ENCODE measurements at places on chromosomes 1 and 21.

DNA sequence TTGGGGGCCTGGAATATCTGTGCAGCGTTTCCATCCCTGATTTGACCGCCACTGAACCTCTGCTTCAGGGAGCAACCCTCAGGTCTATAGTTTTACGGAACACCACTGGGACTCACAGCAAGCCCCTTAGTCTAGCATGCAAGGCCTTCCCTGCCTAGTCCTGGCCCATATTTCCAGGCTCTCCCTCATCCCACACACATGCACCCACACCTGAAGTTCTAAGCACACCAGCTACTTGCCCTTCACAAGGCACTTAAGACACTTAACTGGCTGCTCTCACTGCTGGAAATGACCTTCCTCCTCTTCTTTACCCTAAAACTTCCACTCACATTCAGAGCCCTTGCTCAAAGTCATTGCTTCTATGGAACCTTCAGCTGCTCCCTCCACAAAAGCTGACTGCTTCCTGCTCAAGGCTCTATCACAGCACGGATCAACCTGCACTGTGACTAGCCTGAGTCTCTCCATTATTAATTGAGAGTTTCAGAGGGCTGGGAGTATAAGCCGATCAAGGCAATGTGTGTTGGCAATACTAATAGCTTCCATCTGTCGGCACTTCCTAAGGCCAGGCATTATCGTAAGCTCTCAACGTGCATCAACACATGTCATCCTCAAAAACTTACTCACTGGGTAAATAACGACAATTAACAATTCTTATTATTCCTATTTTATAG, 84.3 kb downstream of the RRAGC start:
- no peak for DNase-seq

GRCh38 chr21:23455676-23456075, 2151.6 kb downstream of the MRPL39 start:
- DNase-seq: no peak

GRCh38 chr1:28139025-28139712, 37.3 kb downstream of the PTAFR start:
- DNase-seq: no peak

GRCh38 chr21:30561957-30562356, 843 bp upstream of the KRTAP19-7 start:
- DNase-seq: no peak

DNA sequence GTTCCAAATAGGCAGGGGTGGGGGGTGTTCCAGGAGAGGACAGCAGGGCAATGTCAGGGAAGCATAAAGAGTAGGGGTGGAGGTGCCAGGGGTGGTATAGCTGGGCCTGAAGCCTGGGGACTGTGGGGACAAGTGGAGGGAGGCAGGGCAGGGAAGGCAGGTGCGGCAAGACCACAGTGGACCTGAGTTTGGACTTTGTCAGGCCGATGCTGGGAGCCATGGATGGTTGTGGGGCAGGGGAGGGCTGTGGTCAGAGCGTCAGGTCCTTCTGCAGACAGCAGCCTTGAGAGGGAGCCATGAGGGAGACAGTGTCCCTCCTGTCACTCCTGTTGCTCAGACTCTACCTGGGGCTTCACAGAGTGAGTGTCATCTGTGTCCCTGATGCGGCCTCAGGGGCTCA, 320.3 kb downstream of the PTPRU start:
- DNase-seq: no peak

GRCh38 chr1:125087247-125087646, 3902.5 kb downstream of the SRGAP2C start:
- DNase-seq: no peak

DNA sequence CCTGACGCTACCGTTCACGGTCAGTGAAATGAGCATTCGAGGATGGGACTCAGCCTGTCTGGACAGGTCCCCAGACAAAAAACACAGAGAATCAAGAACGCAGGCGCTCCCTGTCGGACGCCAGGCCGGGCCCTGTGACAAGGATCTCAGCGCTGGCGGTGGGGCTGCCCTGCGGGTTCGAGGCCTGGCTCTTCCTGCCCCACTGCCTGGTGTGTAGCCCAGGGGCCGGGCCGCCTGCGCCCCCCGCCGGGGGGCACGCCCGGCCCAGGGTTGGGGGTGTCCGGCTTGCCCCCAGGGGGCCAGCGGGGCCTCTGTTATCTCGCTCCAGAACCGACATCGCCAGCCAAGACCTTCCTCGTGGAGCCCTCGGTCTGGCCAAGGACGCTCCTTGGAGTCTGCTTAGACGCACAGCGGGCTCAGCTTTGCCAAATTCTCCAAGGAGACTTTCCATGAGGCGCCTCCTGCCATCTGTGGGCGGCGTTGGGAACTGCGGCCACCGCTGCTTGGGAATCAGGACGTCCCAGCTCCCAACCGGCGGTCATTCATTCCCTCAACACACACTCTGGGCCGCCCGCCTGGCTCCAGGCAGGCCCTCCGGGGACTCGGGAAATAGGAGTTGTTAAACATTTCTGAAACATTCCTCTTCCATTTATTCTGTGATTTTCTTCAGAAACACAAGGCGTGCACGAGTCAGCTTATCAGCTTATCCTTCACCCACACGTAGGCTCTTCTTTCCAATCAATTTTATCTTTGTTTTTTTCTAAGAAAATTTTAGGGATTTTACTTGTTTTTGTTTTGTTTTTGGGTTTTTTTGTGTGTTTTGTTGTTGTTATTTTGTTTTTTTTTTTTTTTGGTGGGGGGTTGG, 11.3 kb upstream of the RIPK4 start:
- peak; percentile 65 for DNase-seq

DNA sequence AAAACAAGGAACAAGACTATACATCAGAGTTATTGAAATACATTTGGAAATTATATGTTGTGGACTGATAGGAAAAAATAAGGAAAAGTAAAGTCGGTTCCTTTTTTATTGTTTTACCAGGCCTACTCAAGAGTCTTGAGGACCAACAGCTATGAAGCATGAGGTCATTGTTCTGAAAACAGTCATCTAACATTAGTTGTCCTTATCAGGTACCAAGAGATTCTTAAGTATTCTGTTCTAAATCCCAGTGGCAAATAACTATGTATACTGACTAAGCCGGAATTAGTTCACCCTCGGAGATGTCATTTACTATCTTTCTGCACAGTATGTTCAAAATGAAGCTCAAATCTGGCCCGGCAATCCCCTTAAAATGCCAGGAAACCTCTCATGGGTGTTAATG, 585 bp downstream of the ADGRL4 start:
- no peak for DNase-seq

DNA sequence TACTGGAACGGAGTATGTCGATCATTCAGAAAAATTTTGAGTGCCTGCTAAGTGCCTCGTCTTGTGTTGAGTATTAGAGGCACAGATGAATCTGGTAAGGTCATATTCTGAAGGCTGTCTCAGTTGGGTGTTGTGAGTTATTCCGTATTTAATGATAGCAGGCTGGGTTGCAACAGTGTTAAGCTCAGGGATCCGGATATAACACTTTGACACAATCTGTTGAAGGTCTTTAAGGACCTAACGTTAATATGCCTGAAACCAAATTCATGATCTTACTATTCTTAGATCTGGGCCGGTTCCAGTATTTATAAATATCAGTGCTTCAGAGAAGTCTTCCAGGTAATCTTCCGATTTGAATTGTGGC, 555 bp downstream of the PRPF38A start:
- DNase-seq: no peak

- DNase-seq: no peak
Measured at GRCh38 chr1:65002508-65003315, 36.4 kb upstream of the JAK1 start.

GRCh38 chr1:59309392-59309791, 12.5 kb downstream of the FGGY start:
- no peak for DNase-seq

- DNase-seq: no peak
Measured at GRCh38 chr1:234782105-234782751, 172.2 kb upstream of the IRF2BP2 start.

DNA sequence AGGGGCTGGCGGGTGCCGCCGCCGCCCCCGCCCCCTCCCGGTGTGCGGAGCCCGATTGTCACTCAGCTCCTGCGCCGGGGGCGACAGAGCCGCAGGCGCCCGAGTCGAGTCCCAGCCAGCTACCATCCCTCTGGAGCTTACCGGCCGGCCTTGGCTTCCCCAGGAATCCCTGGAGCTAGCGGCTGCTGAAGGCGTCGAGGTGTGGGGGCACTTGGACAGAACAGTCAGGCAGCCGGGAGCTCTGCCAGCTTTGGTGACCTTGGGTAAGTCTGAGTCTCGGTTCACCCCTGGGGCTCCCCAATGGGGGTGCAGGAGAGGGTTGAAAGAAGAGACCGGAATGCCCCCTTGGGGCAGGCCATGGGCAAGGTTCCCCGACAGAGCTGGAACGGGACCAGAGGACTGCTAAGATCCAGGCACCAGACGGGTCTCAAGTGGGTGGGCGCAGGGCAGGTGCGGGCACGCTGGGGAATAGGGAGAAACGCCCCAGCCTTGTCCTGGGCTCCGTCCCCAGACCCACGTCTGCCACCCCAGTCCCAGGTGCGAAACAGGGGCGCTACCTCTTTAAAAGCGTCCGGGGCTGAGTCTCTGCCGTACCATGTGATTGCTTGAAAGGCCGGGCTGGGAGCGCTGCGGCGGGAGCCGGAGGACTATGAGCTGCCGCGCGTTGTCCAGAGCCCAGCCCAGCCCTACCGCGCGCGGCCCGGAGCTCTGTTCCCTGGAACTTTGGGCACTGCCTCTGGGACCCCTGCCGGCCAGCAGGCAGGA, at the start of gene ADORA1:
ADORA1 (plus strand) TSS at position 61 of the 765 bp plus-strand sequence. CDS start 1,116 bp downstream, outside the sequence.
- DNase-seq: no peak

DNA sequence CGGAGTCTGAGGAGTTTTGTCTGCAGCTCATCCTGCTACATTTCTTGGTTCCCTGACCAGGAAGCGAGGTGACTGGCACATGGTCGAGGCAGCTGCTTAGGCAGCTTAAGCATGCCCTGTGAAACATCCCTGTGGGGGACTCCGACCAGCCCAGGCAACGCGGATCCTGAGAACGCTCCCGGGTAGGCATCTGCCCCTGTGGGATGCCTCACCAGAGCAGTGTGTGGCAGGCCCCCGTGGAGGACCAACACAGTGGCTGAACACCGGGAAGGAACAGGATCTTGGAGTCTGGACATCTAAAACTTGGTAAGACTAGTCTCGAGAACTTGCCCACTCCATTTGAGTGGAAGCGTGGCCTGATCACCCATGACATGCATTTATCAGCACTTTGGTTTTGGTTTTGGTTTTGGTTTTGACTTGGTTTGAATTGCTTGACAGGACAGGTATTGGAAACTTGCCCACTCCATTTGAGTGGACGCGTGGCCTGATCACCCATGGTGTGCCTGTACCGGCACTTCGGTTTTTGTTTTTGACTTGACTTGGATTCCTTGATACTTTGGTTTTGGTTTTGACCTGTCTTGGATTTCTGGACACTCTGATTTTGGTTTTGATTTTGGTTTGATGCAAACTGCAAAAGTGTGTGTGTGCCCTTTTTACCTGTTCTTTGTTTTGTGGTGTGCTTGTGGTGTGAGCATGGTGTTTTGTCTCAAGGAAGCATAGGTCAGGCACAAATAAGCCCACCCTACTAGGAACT, 12.2 kb upstream of the NEK2 start:
- no peak for DNase-seq

GRCh38 chr1:16145030-16145661, 10.7 kb downstream of the EPHA2 start:
- no peak for DNase-seq

DNA sequence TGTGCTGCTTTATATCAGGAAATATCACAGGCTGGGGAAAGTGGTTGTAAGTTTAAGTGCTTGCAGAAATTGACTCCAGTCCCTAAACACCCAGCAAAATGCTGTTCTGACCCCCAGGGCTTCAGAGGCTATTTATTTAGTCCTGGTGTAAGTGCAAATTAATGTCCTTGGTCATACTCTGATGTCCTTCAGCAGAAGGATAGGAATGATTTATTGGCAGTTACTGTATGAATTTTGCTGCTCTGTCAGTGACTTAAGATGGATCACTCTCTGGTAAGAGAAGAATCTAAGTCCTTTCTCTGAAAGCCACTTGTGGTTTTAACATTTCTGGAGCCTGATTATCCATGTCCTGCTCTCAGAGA, 21.9 kb downstream of the FAM20B start:
- no peak for DNase-seq

- DNase-seq: no peak
Measured at GRCh38 chr1:168732736-168733135, 3.7 kb upstream of the DPT start.

All from smooth muscle cell of the brain vasculature (primary cell).